ENCODE measurements at places on chromosomes 6 and 20.

DNA sequence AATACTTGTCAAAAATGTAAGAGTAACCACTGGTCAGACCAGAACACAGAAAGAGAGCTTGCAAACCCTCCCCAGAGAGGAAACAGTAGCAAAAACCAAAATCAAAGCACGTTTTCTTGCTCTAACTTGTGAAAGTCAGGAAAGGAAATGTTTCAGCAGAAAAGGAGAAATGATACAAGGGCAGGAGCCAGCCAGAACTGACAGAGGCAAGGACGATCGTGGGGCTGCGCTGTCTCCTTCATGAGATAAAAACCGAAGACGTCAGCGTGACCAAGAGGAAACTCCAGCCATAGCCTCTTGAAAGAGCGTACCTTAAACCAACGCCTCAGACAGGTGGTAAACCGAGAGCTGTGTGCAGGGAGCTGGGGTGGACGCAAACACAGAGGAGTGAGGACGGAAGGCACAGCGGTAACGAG lies 27.5 kb downstream of the LAMA5 start:
- DNase-seq: no peak

- no peak for DNase-seq
These were observed 164.5 kb upstream of the CST7 start for GRCh38 chr20:24784607-24785006.

- DNase-seq: no peak
These were observed 22.2 kb upstream of the ZBTB2 start for GRCh38 chr6:151413372-151414145.

DNA sequence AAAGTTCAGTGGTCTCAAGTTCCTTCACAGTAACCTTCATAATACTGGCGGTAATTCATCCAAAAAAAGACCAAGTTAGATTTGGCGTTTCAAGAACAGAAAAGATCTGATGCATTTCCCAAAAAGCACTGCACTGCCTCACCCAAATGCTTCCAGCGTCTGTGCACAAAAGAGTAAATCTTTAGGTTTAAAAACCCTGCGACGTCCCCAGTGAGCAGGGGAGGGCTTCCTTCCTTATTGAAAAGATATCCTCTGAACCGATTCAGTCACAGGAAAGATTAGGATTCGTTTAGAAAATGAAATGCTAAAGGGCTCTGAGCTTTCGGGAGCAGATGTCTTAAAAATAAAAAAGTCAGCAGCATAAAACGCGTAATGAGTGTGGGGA lies 654 bp downstream of the TBC1D7 start:
- no peak for DNase-seq

DNA sequence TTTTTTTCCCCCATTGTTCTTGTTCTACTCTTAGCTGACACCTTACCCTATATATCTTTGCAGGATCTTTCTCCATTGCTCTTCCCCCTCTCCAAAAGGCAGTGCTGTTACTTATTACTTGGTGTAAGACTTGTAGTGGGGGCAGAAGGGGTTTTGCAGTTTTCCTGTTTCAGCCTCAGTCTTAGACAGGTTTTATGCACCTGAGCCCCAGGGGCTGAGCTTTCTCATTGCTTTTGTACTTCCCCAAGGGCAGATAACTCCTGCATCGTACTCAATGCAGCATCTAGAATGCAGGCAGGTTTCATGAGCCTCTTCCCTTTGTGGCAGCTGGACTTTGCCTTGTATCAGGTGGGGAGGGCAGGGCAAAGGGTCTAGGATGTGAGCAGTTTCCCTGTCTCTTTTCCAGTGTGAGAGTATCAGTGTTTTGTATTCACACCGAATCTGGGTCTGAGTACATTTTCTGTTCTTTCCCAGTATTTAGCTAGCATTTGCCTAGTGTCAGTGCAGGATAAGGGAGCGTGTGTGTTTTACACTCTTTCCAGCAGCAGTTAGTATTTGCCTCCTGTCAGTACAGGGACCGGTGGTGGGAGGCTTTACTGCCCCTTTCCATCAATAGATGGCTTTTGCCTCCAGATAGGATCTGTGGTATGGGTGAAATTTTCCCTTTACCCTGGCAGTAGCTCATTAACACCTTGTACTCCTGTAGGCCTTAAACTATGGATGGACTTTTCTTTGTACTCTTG lies 19.6 kb downstream of the CYB5R4 start:
- DNase-seq: no peak

DNA sequence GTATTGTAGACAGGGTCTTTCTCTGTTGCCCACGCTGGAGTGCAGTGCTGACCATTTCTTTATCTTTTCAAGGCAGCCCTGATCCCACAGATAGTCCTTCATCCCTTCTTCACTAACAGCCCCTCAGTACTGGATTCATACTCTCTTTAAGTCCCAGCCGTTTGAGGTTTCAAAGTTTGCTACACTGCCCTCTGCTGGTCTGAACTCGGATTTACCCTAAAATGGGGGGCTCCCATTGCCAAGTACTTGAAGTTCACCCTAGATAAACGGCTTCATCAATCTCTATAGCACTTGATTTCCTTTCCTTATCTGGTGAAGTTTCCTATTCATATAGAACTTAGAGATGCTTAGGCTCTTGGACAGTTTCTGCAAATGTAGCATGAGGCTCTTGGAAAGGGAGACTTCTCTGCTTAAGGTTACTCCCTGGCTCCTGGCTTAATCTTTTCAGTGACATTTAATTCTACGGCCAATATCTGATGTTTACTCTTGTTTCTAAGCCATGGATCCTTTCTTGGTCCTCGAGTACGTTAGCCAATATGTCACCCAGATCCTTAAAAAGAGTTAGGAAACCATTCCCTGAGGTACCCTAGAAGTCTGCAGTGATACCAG lies 21.4 kb upstream of the PREP start:
- peak; percentile 61 for DNase-seq

- DNase-seq: no peak
These were observed 64.1 kb upstream of the SCP2D1 start for GRCh38 chr20:18749528-18749927.

- no peak for DNase-seq
These were observed 180.8 kb upstream of the CHD6 start for GRCh38 chr20:41798930-41799502.

GRCh38 chr20:33002087-33002808 lies 2.0 kb downstream of the SUN5 start:
- no peak for DNase-seq

DNA sequence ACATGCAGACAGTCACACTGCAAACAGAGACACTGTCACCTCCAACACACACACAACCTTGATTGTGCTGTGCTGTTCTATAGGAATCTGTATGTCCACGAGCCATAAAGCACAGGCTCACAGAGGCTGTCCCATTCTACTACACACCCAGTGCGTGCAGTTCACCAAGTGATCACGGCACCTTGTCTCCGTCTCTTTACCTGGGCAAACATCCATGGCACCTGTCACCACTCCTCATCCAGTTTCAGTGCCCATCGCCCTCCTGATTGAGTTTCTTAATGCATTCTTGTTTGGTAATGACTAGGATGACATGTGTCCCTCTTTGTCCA lies 65.8 kb upstream of the STMND1 start:
- no peak for DNase-seq

DNA sequence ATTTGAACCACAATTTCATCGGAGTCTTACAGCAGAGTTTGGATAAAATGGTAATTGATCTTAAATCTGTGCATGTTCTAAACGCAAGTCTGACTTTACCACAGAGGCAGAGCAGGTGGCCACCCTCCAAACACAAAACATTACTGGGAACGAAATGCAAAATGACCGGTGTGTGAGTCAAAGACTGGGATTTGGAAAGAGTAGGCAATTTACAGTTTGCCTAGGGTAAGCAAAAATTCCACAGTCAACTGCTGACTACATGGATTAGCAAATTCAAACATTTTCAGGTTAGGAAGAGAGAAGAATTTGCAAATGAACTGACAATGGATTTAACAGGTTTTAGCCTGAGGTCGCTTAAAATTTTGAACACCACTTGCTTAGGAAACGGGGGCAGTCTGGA lies 444.4 kb downstream of the HDGFL1 start:
- no peak for DNase-seq

GRCh38 chr6:32973144-32974015 lies 5.0 kb downstream of the BRD2 start:
- DNase-seq: peak; percentile 51

- no peak for DNase-seq
These were observed 2.2 kb downstream of the ZNF512B start for GRCh38 chr20:63967330-63968135.

- no peak for DNase-seq
These were observed 152.1 kb upstream of the STMND1 start for GRCh38 chr6:16949716-16950115.

GRCh38 chr6:76448109-76448508 lies 375.6 kb upstream of the IMPG1 start:
- no peak for DNase-seq

DNA sequence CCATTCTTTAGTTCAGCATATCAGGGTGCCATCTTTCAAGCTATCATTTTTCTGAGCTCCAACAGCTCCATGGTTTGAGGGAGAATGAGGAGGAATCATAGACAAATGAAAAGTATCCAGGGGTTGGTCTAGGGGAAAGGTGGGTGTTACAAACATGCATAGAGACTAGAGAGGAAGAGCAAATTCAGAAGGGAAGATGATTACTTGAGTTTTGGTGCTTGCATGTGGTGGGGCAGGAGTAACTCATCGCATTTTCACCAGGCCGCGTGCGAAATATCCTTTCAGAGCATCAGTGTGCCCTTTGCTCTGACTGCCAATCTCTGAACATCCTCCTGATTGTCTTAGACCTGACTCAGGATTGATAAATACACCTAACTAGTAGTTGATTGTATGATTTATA lies 7.7 kb upstream of the BICRAL start:
- no peak for DNase-seq

GRCh38 chr20:31788578-31788977 lies 30.6 kb upstream of the MYLK2 start:
- DNase-seq: no peak

DNA sequence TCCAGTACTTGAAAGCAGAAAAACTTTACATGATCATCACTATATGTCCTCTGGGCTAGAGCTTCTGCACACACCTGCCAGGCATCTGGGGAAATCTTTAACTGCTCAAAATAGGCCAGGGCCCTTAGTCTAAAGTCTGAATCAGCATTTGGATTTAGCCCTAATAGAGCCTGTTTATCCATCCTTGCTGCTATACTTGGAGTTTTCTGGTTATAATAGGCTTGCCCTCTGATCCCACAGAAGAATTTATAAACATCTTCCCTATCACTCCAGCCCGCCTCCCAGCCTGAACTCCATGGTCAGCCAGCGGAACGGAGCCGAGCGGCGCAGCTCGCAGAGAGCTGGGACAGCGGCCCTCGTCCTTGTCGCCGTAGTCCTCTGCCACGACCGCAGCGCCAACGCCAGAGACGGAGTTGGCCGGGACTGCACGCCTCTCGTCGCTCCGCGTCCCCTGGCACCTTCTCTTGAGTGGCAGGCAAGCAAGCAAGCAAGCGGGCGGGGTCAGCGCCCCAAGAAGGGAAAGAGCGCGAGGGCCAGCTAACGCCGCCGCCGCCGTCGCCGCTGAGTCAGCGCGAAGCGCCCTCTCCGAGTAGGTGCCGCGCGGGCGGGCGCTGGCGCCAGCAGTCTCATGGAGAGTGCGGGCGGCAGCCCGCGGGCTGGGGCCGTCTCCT lies 25.4 kb upstream of the ASIP start:
- peak; percentile 33 for DNase-seq

GRCh38 chr6:100906325-100906724 lies 25.2 kb upstream of the ASCC3 start:
- DNase-seq: no peak

- no peak for DNase-seq
These were observed 27.9 kb downstream of the SDCBP2 start for GRCh38 chr20:1301031-1301529.

- no peak for DNase-seq
These were observed 206.0 kb downstream of the CD109 start for GRCh38 chr6:73901986-73902385.

DNA sequence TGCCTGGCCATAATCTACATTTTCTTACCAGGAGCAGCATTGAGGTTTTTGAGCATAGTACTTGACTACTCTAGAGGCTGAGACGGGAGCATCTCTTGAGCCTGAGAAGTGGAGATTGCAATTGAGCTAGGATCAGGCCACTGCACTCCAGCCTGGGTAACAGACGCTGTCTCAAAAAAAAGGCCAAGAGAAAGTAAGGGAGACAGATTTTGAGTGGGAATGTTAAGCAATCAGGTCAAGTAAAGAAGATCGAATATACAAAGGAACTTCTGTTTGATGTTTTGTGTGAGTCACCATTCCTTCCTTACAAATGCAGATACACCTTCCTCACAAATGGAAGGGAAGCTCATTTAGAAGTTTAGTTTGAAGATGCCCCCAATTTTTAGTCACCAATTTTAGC lies 4.4 kb downstream of the PNRC1 start:
- no peak for DNase-seq

GRCh38 chr6:28768187-28768913 lies 155.4 kb downstream of the TRIM27 start:
- DNase-seq: no peak

- DNase-seq: no peak
These were observed 115.2 kb downstream of the DLL1 start for GRCh38 chr6:170175644-170176135.

DNA sequence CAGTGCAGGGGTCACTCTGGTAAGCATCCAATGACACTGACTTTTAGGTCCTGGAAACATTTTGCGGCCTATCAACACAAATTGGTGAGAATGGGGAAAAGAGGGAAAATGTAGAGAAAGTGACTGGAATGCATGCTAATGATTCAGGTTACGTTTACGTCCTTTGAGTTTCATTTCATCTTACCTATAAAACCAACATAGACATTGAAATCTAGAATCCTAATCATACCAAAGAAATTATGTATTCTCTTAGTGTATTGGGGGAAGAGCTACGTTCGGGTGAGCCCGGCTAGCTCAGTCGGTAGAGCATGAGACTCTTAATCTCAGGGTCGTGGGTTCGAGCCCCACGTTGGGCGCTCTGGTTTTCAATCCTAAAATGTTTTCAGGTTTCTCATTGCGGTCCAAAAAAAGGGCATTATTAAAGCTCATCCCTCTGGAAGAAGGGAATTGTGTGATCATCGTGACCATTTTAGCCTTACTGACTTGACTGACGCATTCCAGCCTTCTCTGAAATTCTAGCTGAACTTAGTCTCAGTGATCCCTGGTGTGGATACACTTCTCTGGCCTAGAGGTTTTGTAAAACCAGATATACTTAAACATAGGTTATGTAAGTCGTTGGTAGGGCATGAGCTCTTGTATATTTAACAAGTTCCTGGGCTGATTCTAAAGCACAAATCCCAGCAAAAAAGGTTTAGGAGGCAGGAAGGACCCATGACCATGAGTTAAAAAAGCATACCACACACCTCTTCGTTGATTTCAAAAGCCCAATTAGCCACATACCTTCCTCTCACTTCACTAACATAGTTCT lies 18.3 kb downstream of the HMGN4 start:
- DNase-seq: peak; percentile 90

GRCh38 chr20:48759631-48760245 lies 68.1 kb downstream of the PREX1 start:
- DNase-seq: no peak

- peak; percentile 58 for DNase-seq
These were observed 36.5 kb downstream of the AKAP12 start for GRCh38 chr6:151276112-151276740.

DNA sequence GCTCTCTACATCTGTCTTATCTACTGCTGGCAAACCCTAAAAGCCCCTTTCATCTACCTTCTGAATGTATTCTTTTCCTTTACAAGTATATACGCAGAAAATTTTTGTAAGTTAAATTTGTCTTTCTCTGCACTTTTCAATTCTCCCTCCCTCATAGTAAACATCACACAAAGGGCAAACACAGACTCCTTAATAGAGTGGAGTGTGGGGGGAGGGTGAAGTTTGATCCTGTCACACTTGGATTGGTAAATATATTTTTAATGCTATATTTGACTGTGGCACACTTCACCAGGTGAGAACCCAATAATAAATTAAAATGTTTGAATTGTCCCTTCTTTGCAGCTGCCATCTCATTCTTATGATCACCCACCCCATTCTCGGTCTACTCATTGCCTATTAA lies 33.2 kb upstream of the PAQR8 start:
- DNase-seq: no peak

Measured in cerebellar cortex (tissue), 1 donor.